Activated CD8-positive, alpha-beta memory T cell treated with anti-CD3 and anti-CD28 coated beads for 1 hour (primary cell): ENCODE measurements at places on chromosomes 11 and 22.

- no peak for DNase-seq
Measured at GRCh38 chr22:27888310-27888709, 30.7 kb downstream of the PITPNB start.

DNA sequence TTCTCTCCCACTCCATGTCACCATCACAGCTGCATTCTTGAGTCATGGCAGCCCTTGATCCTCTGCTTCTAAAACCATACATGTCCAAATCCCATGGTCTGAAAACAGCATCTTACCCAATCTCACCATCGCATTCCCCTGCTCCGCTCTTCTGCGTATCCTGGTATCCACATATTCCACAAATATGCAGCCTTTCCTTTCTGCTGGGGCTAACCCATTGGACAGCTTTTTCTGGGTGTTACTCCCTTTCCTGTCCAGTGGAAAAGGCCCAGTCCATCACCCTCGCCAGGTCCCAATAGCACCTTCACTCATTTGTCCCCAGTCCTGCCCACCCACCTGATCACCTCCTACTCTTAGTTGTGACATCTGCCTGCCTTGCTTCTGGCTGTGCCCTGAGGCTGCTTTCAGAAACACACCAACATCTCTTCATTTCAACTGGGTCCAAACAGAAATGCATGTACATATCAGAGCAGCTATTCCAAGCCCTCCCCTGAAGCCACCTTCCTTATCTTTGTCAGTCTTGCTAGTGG lies 237.6 kb upstream of the TBCEL start:
- no peak for DNase-seq

DNA sequence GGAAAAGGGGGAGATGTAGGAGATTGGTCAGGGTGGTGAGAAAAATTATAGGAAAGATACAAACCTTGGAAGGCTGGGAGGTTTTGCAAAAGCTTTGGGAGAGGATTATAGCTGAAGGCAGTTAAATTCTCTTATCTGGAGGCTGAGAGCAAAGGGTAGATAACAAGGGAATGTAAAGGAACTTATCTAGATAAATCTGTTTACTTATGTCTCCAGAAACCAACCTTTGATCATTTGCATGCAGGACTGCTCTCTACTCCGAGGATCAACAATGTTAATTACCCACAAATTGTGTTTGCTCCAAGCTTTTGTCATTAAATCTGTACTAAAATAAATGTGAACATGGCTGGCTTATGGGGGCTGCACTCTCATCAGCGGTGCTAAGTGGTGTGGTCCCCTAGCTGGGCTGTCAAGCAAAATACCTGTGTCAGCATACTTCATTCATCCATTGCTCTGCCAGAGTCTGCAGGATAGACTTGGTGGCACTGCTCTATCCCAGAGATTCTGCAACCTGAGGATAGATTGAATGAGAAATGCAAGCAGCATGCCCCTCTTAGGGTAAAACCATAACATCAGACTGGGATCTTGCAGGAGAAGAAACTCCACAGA lies 1599.2 kb upstream of the TENM4 start:
- no peak for DNase-seq

GRCh38 chr11:127816962-127817361 lies 770.4 kb downstream of the ETS1 start:
- DNase-seq, result no peak

- DNase-seq, result no peak
Measured at GRCh38 chr22:35212009-35212408, 45.3 kb upstream of the HMGXB4 start.

- DNase-seq, result no peak
Measured at GRCh38 chr11:80727315-80727714, 1286.5 kb upstream of the TENM4 start.

DNA sequence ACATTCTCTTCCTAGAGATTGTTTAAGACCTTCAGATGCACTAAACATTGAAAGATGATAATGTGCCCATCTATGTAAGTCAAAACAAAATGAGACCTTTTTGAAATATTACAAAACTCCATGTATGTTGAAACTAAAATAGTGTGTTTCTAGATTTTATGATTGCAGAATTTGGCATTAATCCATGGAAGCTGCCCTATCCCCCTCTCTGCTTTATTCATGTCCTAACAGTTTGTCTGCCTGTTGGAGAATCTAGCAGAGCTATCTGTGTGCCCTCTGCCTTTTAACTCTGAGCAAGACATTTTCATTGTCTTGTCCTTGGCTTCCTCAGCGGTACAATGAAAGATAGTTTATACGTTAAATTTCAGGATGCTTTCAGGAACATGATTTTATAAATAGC lies 105.5 kb downstream of the FAT3 start:
- DNase-seq, result no peak

DNA sequence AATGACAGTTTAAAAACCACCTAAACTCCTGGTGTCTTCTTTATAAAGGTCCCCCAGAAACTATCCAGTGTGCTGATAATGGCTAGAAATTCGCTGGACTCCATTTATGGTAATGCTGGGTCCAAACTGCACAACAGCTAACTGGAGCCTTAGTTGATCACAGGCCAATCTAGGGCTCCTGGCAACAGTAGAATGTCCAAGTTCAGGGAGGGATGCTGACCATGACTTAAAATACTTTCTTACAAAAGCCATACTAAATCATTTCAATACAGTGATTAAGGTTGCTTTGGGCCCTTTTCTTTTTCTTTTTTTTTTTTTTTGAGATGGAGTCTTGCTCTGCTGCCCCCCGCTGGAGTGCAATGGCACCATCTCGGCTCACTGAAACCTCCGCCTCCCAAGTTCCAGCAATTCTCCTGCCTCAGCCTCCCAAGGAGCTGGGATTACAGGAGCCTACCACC lies 14.5 kb upstream of the GAB2 start:
- DNase-seq, result no peak

GRCh38 chr11:36149538-36150242 lies 139.5 kb downstream of the COMMD9 start:
- no peak for DNase-seq

GRCh38 chr22:27344546-27344945 lies 457.0 kb downstream of the MN1 start:
- no peak for DNase-seq

DNA sequence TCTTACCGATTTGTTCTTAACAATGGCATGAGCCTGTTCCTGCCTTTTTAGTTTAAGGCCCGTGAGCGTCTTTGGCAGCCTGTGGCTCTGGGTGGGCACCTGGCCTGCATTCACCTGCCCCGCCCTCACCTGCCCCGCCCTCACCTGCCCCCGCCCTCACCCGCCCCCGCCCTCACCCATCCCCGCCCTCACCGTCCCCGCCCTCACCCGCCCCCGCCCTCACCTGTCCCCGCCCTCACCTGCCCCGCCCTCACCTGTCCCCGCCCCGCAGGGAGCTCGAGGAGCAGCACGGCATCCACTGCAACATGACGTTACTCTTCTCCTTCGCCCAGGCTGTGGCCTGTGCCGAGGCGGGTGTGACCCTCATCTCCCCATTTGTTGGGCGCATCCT lies 14.2 kb downstream of the GATD1 start:
- no peak for DNase-seq

DNA sequence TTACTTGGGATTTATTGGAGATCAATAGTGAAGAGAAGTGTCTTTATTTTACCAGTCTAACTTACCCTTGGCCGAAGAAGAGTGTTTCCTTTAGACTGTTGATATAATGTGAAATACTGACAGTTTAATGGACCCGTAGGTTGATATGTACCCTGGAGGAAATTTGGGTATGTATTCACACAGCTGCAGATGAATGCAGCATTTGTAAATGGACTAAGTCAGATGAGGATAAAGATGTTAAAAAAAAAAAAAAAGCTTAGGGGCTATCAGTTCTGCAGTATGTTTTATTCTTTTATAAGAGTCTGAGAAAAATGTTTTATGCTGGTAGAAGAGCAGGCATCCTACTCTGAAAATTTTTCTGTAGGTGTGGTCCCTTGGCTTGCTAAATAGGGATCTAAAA lies 2.7 kb downstream of the REXO2 start:
- no peak for DNase-seq

DNA sequence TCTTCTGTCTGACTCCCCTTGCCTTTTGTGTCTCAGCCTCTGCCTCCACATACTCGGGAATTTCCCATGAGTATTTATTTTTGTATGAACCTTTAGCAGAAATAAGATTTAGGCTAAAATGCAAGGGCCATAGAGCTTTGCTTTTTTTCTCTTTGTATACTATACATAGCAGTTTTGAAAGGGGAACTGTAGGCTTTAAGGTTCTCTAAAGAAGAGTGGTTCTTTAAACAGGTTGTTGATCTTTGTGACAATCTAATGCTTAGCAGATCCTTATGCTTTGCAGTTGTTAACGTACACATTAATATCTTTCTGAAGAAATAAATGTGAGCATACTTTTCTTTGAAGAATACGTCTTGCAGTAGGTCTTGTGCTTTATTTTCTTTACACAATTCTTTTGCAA lies 35.0 kb downstream of the TBCEL start:
- no peak for DNase-seq

DNA sequence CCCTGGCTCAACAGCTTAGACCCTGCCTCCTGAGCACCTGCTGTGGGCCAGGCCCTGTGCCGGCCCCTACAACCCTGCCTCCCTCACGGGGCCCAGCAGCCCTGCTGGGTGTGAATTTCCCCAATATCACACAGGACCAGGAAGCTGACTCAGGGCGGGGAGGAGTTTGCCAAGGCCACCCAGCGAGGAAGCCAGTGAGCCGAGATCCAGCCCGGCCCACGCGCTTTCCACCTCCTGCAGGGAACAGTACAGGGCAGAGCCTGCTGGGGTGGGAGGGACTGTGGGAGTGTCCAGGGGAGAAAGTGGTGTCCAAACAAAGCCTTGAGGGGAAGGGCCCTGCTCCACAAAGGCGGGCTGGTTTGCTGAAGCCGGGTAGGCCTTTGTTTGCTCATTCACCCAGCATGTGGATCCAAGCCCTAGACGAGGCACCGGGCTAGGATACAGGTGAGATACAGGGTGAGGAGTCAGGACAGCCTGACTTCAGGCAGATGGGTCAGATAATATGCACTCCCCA lies 26.8 kb downstream of the RPL3 start:
- DNase-seq, result no peak

GRCh38 chr11:94303966-94304958 lies at the start of gene IZUMO1R:
Gene IZUMO1R, plus strand, starts transcription at chr11:94304580. Its CDS starts 1,057 bp downstream, at chr11:94305637.
- DNase-seq, result no peak

- peak; percentile 24 for DNase-seq
Measured at GRCh38 chr11:86456075-86456939, 81.6 kb downstream of the CCDC81 start.

DNA sequence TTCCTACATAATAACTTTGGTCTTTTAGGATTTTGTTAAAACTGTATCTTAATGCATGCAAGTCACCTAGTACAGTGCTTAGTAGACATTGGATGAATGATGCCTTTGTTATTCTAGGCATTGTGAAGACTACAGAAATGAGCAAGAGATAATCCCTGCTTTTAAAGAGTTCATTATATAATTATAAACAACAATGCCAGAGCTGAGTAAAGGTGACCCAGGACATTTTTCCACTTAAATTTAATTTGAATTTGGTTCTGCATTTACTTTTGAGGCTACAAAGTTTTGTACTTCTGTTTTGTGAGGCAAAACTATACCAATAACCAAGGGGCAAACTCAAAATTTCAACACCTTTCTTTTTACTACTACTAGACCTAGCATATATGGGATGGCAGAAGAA lies 182.0 kb upstream of the SESN3 start:
- no peak for DNase-seq

GRCh38 chr11:75508051-75508561 lies 17.6 kb downstream of the GDPD5 start:
- peak; percentile 35 for DNase-seq

DNA sequence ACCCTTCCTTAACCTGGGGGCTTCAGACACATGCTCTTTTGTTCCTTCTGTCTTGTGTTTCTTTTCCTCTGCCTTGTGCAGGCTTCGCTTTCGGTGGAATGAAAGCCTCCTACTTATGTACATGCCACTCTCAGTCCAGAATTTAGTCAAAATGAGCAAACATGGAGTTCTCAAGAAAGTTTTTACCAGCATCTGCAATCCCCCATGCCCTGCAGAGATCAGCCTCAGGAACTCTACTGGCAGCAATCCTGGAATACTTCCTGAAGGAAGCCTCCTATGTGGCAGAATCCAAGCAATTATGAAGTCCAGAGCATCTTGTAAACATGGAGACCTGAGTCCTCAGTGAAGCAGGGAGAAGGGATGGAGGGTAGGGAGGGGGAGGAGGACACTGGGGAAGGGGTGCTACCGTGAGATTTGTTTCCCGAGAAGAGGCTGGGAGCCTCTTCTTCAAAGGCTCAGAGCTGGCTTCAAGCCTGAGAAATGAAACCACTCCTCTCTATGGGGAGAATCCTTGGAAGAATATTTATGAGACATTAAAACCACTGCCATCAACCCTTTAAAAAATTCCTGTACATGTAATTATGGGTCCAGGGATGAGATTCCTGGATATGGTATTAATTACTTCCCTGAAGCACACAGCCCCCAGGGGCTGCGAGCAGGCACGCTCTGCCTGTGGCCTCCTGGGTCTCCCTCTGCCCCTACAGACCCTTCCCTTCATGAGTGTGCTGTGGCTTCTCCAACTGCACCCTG lies 58.4 kb downstream of the TENM4 start:
- no peak for DNase-seq

- DNase-seq, result no peak
Measured at GRCh38 chr11:21289686-21290085, 620.3 kb downstream of the NELL1 start.

DNA sequence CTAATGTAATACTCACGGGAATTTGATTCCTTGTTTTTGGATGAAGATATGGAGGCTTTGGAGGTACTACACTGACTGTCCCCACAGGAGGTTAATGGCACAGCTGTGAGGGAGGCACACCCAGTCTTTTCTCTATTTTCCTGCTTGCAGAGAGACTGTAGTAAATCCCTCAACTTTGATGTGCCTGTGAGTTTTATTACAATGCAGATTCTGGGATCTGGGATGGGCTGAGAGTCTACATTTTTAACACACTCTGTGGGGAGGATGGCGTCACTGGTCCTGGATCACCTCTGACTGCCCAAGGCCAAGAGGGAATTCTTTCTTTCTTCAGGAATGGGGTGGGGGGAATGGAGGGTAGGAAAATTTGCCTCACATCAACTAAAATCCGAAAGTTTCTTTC lies 80.2 kb upstream of the NTM start:
- DNase-seq, result no peak

- no peak for DNase-seq
Measured at GRCh38 chr11:1354125-1354938, 35.4 kb upstream of the BRSK2 start.
